ENCODE measurements at places on chromosomes 11 and 22.

DNA sequence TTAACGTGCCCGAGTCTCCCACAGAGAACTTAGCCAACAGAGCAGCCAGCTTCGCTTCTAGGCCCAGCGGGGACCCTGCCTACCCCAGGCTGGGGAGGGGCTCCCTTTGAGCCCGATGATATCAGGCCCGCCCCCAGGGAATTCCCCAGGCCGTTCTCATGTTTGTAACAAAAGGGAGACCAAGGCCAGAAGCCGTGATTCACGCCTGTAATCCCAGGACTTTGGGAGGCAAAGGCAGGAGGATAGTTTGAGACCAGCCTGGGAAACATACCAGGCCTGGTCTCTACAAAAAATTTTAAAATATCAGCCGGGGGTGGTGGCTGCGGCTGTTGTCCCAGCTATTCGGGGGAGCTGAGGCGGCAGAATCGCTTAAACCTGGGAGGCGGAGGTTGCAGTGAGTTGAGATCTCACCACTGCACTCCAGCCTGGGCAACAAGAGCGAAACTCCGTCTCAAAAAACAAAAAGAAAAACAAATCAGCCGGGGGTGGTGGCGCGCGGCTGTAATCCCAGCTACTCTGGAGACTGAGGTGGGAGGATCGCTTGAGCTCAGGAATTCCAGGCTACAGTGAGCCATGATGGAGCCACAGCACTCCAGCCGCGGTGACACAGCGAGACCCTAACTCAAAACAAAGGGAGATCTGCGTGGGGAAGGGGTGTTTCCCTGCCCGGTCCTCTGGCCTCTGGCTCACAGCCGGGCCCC is 1.7 kb downstream of the DRD4 start:
- DNase-seq = no peak

GRCh38 chr22:22508274-22509176 is at the start of gene ZNF280B:
Gene ZNF280B (minus strand): TSS chr22:22508742. CDS start chr22:22489398, 19,344 bp downstream.
- no peak for DNase-seq

DNA sequence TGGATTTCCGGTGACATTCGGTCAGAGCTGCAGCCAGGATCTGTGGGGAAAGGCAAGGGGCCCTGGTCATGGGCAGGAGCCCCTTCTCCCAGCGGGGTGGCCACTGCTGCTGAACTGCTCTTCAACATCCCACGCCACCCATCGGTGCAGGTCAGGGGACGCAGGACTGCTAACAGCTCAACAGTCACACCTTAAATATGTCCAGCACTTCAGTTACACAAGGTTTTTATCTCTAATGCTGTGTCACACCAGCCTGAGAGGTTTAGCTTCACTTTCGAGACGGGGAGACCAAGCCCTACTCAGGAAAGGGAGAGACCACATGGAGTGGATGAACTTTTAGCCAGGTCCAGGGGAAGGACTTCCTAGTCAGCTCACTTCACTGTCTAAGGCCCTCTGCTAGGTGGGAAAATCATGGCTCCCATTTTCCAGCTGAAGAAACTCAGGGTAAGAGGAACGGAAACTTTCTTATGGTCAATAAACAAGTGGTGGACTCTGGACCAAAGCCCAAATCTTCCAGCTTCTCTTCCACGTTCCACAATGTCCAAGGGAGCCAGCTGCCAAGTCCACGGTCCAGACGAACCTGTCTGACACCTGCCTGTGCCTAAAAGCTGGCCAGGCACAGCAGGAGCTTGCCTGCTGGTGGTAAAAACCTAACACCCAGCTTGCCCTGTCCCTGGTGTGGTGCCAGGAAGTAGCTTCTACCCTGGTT is 21.0 kb upstream of the CHADL start:
- DNase-seq = no peak

DNA sequence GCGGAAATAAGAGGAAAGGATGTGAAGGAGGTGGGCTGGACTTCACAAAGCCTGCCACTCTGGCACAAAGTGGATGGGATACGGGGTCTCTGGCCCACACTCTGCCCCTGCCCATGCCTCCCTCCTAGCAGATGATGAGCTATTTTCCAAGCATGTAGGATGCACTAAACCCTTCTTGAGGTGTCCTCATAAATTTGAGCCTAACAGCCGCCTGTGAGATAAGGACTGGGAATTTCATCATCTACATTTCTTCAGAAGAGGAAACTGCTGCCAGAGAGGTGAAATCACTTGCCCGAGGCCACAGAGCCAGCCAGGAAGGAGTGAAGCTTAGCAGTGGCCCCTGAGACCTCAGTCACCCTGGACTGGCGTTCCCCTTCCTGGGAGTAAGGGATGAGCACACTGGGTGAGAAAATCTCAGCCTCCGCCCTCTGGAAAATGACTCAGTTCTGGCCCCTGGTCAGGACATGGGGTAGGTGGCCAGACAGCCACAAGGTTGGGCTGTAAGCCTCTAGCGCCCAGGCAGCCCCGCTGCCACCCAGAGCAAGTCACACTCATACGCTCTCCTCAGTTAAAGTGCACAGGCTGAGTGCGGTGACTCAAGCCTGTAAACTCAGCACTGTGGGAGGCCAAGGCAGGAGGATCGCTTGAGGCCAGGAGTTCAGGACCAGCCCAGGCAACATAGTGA is 27.9 kb downstream of the MB start:
- DNase-seq = peak; percentile 5
